ENCODE measurements at places on chromosomes 3 and 15. TPM values are rescaled to one million over a fixed set of nuclear protein-coding genes. Genes with fewer than 3 reads are reported as not detected.
A peak's percentile ranks its signal among the peaks of the same experiment; 100 is the strongest.

GRCh38 chr3:19972054-19972453 is 25.2 kb downstream of the RAB5A start:
- no peak overlapping the region for H3K27ac ChIP-seq
- peaks cover 53% of the 10 kb centered on the region for H3K36me3 ChIP-seq
- H3K4me3 ChIP-seq, result no peak overlapping the region

- peaks cover 7% of the 10 kb centered on the region for H3K4me1 ChIP-seq
- H3K4me3 ChIP-seq, result peak overlapping the region; percentile 77
- peak overlapping the region; percentile 81 for H3K27ac ChIP-seq
- no peaks in the 10 kb centered on the region for H3K36me3 ChIP-seq
Observed at GRCh38 chr3:125990253-125990970, 21.4 kb downstream of the ROPN1B start.

DNA sequence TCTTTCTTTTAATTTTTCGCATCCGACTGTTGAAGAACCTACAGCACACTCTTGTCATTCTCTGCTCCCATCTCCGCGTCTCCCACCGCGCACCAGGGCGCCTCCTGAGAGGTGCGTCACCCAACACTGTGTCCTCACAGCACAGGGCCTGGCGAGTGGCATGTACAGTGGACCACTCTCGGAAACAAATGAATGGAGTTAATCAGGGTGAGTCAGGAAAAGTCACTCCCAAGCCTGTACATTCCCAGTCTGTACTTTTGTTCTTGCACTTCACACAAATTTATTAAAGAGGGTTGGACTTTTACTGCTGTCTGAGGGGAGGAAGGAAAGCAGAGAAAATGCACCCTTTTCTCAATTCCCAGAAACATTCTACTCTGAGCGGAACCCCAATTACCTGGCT is 625 bp downstream of the COL6A6 start:
- no peak for DNase-seq
- H3K4me3 ChIP-seq, result no peak overlapping the region
- peaks cover 9% of the 10 kb centered on the region for H3K27me3 ChIP-seq
- H3K4me1 ChIP-seq, result no peaks in the 10 kb centered on the region

GRCh38 chr3:80855482-80855881 is 906.0 kb downstream of the GBE1 start:
- no peak overlapping the region for H3K4me3 ChIP-seq
- no peaks in the 10 kb centered on the region for H3K36me3 ChIP-seq
- DNase-seq, result no peak
- H3K4me1 ChIP-seq, result no peaks in the 10 kb centered on the region
- no peaks in the 10 kb centered on the region for H3K27me3 ChIP-seq
- H3K27ac ChIP-seq, result no peak overlapping the region

DNA sequence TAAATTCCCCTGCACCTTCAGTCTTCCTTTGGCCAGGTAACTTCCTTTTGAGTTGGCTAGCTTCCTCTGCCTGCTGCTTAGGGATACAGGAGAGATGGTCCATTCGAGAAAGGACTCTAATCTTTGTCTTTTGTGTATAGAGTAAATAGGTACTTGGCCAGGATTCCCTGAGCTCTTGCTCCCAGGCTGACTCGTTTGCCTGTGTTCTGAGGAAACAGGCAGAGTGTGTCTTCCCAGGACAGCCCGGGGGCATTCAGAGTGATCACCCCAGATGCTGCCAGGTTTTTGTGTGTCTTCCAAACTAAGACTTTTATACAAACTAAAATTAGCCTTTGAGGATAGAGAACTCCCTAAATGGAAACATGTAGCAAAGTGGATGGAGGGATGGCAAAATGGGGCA is 39.5 kb downstream of the TMEM108 start:
- no peaks in the 10 kb centered on the region for H3K27me3 ChIP-seq
- DNase-seq, result no peak
- no peaks in the 10 kb centered on the region for H3K4me1 ChIP-seq
- no peaks in the 10 kb centered on the region for H3K36me3 ChIP-seq
- no peak overlapping the region for H3K4me3 ChIP-seq

DNA sequence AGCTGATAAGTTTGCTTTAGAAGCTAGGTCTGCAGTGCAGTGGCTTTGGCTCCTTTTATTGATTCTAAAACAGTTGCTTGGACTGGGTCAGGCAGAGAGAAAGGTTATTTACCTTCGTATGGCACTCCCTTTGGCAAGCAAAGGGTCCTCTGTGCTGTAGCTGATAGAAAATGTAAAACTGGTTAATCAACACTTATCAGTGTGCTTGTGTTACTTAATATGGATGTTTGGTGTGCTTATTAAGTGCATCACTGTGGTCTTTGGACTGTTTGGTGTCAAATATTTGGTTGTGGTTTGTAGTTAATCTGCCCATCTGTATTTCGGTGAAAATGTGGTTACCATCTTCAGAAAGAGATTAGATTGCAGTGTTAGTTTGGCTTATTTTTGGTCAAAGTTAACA is 16.0 kb downstream of the UBE2E2 start:
- H3K4me1 ChIP-seq, result no peaks in the 10 kb centered on the region
- no peaks in the 10 kb centered on the region for H3K27me3 ChIP-seq
- no peak overlapping the region for H3K27ac ChIP-seq
- H3K36me3 ChIP-seq, result no peaks in the 10 kb centered on the region
- DNase-seq, result no peak

GRCh38 chr3:138079901-138080300 is 35.5 kb downstream of the DZIP1L start:
- no peak for DNase-seq
- no peak overlapping the region for H3K4me3 ChIP-seq
- H3K27me3 ChIP-seq, result peaks cover 4% of the 10 kb centered on the region
- H3K27ac ChIP-seq, result no peak overlapping the region

COL7A1 gene
- not detected for polyA plus RNA-seq

All from CD4-positive, CD25-positive, alpha-beta regulatory T cell (primary cell).